Activated CD8-positive, alpha-beta memory T cell treated with anti-CD3 and anti-CD28 coated beads for 48 hours (primary cell): ENCODE measurements at places on chromosomes 3 and 15.

GRCh38 chr3:16124636-16125035, 49.8 kb upstream of the GALNT15 start:
- DNase-seq, result no peak

GRCh38 chr3:108085370-108085769, 5.5 kb downstream of the CD47 start:
- no peak for DNase-seq

DNA sequence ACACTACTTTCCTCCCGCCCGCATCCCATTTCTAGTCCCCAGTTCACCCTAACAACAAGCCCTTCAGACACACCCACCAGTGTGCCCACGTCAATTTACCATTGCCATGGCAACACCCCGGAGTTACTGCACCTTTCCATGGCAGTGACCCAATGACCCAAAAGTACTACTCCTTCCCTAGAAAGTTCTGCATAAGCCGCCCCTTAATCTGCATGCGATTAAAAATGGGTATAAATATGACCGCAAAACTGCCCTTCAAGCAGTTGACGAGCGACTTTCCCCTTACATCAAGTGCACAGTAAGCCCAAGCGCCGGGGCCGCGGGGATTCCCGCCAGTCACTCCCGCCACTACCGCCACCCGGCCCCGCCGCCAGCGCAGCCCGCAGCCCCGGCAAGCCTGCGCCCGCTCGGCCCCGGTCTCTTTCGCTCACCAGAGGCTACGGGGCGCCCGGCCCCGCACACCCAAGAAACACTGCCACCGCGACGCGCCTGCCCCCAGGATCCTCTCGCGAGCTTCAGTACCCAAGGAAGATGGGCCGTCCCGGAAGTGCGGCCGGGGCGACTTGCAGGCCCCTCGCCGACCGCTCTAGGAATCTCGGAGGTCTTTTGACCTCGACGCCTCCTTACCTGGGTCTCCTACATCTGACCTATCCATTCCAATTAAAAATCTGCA, 27.2 kb upstream of the ZNF502 start:
- DNase-seq, result peak; percentile 23

DNA sequence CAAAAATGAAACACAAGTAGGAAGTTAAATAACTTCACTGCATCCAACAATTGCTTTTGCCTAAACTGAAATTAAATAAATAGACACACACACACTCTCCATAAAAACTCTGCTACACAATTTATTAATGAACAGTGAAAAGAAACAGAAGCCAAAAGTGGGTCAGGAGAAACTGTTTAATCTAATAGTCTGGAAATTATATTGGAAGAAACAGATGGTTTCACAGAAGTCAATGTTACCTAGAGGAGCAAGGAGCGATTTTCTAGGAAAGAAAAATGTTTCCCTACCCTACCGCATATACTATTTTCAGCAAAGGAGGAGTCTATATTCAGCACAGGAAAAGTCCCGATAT, 32.0 kb downstream of the RFTN1 start:
- no peak for DNase-seq

- DNase-seq, result no peak
Observed at GRCh38 chr3:17359911-17360310, 382.5 kb downstream of the TBC1D5 start.

DNA sequence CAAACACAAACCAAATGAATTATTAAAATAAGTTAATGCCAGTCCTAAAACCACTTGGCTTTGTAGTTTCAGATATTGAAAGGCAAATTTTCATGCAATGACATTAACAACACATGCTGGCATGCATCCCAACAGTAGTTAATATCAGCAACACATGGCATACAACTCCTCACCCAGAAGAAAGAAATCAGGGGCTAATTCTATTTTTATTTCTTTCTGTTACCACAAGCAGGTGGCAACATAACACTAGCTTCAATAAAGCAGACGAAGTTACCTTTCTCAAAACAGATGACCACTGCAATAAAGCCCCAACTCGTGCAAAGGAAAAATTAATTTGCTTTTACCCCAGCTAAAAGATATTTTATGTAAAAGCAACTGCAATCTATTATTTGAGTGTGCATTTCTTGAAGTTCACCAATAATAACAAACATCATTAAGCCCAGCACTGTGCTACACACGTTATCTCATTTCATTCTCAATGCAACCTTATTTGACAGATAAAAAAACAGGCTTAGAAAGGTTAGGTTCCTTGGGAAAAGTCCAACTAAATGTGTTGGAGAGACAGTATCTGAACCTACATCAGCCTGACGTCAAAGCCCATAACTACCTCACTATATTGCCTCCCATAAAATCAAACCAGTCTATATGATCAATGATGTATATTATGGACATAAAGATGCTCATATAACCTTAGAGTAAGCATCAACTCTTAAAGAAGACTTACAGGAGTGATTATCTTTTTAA, 2.8 kb downstream of the TOP2B start:
- no peak for DNase-seq

DNA sequence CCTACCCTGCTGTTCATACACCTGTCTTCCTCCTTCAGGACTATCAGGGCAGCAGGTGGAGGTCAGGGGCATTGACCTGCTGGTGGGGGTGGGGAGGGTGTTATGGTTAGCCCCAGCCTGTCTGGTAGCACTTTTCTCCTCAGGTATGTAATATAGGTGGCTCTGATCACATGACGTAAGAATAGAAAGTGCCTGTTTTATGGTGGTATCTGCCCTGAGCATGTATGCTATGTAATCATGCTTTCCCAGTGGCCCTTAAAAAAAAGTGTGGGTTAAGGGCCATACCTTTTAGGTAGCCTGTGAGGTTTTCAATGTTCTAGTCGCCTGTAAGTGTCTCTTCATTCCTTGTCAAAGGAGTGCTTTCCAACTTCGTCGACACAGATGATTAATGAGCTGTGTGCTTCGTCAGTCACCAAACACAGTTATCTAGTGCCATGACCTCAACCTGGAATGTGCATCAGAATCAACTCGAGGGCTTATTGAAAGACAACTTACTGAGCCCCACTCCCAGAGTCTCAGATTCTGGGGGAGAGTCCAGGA, 86.3 kb downstream of the KLHL25 start:
- DNase-seq, result no peak

GRCh38 chr3:50100956-50101845, 12.5 kb downstream of the RBM5 start:
- DNase-seq, result no peak

DNA sequence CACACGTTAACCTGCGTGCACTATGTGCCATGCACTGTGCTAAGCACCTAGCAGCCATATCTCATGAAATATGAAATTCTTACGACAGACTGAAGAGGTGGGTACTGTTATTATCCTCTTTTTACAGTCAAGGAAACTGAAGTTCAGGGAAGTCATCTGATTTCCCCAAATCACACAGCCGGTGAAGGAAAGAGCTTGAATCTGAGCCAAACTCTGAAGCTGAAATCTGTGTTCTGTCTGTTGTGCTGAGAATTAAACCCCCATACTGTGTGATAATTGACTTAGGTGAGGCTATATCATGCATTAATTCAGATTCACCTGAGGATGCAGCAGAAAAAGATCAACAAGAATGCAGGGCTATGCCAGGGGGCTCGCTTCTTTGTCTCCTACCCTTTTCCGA, 475 bp downstream of the FAM107A start:
- no peak for DNase-seq

GRCh38 chr3:38755130-38755529, 60.9 kb downstream of the SCN10A start:
- DNase-seq, result no peak

GRCh38 chr15:47963265-47963664, 157.5 kb upstream of the SLC24A5 start:
- DNase-seq, result no peak

- DNase-seq, result no peak
Observed at GRCh38 chr3:66093981-66094380, 55.3 kb upstream of the MAGI1 start.

GRCh38 chr3:30475038-30475808, 131.2 kb upstream of the TGFBR2 start:
- DNase-seq, result no peak

DNA sequence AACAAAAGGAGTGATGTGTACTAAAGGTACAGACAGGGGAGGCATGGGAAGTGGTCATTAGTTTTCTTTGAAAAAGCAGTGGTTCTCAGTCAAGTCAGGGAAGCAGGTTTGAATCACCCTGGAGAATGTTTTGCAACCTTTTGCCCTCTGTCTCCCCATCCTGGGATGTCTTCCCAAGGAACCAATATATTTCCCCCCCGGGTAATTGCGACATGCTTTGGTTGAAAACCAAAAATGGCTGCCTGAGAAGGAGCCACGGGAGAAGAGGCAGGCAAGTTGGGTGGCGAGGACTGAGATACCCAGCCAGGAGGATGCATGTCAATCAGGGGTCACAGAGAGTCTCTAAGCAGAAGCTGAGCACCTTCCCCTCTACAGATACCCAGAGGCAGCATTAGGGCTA, 20.2 kb upstream of the PPP1R2 start:
- no peak for DNase-seq

GRCh38 chr3:124587053-124587408, 143.2 kb upstream of the UMPS start:
- DNase-seq, result no peak

GRCh38 chr3:33578325-33579177, 138.3 kb upstream of the UBP1 start:
- no peak for DNase-seq

DNA sequence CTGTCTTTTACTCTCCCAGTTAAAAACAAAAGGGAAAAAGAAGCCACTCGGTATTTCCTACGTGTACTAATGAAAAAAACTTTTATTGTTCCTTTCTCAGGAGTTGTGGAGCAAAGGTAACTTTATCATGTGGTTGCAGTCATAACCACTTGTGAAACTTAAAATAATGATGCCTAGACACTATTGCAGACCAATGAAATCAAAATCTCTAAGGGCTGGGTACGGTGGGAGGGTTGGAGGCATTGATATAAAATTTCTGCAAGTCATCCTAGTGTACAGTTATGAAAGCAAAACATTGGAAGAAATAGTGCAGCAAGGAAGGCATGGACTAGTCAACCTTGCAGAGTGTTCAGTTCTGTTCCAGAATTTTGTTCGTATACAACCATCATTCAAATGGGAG, 808.8 kb downstream of the TUSC7 start:
- DNase-seq, result no peak

DNA sequence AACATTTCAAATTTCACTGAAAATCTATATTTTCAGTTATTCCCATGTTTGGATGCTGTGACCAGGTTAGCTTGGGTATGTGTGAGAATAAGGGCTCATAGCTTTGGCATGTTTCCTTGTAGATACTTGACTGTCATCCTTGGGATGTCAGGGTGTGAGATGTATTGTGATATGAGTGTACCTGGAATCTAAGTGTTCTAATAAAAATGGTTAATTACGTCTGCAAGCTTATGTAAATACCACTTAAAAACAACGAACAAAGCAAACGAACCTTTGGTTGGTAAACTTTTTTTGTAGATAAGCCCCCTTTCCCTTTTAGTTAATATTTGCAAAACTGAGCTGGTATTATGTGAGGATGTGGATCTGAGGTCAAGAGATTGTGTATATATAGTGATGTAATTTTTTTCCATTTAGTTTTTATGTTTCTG, 63.5 kb downstream of the FNDC3B start:
- DNase-seq, result no peak

GRCh38 chr15:68210821-68211655, 5.9 kb upstream of the CALML4 start:
- DNase-seq, result peak; percentile 34

GRCh38 chr3:37072892-37073291, 79.6 kb downstream of the MLH1 start:
- no peak for DNase-seq

DNA sequence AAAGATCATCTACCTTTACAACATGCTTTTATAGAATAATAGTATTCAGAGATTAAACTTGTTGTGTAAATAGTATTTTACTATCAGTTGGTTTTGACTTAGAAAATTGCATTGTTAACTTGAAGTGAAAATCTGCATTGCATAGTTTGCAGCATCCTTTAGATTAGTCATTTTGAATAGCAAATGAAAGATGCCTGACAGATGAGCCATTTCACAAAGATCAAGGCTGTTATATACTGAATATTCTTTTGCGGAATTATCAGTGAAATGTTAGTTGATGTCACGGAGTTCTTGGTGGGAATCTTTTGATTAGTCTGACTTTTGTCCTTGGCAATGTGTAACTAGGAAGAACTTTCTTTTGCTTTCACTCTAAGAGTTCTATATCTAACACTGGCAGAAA, 24.5 kb downstream of the RSRC1 start:
- no peak for DNase-seq

DNA sequence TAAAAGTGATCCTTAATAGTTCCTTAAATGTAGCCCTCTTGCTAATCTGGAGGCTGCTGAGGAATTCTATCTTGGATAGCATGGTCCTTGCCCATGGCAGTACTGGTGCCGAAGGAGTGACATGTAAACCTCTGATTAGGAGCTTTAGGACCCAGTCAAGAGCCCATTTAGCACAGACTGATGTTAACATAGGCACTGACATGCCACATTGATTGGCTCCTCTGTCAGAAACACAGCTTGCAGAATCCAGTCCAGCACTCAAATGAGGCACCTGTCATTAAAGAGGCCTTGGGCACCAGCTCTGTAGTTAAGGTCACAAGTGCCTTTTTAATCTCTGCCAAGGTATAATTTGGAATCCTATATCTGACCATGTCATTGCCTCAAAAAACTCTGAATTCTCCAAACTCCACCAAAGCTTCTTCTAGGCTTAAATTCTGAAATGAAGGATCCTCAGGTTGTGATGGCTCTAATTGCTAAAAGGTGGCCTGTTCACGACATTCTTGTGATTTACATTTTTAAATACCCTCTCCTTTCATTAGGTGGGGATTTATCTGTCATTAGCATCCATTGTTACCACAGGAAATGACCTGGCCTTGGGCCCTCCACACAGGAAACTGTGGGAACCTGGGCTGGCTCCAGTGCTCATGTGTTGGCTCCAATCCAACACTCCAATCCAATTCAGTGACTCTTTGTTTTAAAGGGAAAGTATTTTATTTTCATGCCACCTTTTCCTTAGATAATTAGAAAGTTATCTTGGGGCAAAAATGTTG, 57.3 kb upstream of the RNF7 start:
- no peak for DNase-seq

DNA sequence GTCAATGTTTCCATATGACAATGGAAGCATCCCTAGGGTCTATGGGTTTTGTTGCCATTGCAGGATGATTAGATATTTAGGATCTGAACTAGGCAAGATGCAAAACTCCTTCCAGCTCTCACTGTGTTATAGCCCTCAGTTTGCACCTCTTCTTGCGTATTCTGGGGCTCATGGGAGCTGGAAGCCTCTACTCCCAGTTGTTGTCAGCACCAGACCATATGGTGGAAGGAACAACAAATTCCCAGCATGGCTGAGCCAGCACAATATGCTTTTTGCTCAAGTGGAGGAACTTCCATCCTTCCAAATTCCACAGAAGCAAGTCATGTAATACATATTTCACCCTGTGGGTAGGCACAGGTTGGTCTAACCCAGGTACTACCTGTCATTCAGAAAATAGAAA, 18.5 kb upstream of the CTXND1 start:
- DNase-seq, result no peak

DNA sequence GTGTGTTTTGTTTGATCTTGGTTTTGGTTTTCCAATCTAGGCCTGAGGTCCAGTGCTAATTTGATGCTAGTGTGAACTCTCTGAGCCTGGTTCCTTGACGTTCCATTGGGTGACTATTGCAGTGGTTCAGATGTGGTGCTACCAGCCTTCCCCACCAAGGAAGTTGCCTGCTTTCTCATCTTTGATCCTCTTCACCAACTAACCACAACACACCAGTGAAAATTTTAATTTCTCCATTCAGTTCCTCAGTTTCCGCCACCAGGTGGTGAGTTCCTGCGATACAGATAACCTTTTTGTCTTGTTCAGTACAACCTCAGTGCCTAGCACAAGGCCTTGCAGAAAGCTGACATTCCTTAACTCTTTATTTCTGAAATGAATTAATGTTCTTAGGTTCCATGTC, 337.4 kb upstream of the TPRG1 start:
- DNase-seq, result no peak

- DNase-seq, result no peak
Observed at GRCh38 chr3:195071011-195071728, 199.8 kb downstream of the XXYLT1 start.
